ENCODE measurements at places on chromosomes 16 and 17. TPM values are rescaled to one million over a fixed set of nuclear protein-coding genes. Genes with fewer than 3 reads are reported as not detected.

DNA sequence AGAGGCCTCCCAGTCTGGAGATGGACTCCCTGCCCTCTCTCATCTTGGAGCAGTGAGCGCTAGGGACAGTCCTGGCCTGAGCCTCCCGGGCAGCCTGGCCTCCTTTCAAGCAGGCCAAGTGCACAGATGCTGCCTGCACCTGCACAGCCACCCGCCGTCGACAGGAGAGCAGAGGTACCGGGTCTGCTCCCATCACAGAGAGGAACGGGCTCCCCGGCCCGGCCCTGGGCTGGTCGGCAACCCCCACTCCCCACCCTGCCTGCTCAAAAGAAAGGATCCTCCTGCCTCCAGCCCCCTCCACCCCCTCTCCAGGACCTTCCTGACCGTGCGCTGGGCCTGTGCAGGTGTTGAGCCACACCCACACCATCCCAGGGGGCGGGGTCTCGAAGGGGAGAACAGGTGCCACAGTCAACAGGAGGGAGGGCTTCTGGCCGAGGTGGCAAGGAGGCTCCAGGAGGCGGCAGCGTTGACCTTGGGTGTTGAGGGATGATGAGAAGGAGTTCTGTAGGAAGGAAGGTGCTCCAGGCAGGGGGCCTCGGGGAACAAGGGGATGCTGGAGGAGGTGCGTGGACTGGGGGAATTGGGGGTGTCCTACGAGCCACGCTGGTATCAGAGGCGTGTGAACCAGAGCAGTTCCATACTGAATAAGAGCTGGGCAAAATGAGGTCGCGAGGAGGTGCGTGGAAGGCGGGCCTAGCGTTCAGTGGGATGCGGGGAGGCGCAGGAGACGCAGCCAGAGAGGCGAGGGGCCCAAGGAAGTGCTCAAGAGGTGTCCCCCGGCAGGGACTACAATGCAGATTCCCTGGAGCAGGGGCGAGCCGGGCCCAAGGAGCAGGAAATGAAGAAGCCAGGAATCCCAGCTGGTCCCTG is 967 bp upstream of the CDH15 start:
- no peak for DNase-seq

GRCh38 chr16:17691106-17691898 is 220.5 kb upstream of the XYLT1 start:
- no peak for DNase-seq

Gene TBX4
- total RNA-seq, result not detected

GRCh38 chr17:74123350-74123749 is 80.1 kb upstream of the RPL38 start:
- DNase-seq, result no peak

DNA sequence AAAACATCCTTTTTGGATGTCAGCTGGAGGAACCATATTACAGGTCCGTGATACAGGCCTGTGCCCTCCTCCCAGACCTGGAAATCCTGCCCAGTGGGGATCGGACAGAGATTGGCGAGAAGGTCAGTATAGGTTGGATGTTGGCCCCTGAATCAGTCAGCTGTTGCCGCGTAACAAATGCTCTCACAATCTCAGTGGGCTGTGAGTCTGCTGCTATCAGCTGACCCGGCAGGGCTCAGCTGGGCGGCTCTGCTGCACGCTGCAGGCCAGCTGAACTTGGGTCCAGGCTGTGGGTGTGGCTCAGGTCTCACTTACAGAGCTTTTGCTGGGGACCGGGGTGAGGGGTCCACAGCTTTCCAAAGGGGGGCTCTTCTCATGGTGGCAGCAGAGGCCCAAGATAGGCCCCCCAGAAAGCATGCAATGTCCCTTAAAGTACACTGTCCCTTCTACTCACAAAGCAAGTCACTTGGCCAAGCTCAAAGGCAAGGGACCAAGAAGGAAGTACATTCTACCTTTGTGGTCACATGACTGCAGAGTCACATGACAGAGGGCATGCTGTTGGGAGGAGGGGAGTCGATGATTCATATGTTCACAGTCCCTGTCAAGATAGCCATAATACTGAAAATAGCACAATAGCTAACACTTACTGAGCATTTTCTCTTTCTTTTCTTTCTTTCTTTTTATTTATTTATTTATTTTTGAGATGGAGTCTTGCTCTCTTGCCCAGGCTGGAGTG is 134.2 kb downstream of the ABCC1 start:
- DNase-seq, result no peak

DNA sequence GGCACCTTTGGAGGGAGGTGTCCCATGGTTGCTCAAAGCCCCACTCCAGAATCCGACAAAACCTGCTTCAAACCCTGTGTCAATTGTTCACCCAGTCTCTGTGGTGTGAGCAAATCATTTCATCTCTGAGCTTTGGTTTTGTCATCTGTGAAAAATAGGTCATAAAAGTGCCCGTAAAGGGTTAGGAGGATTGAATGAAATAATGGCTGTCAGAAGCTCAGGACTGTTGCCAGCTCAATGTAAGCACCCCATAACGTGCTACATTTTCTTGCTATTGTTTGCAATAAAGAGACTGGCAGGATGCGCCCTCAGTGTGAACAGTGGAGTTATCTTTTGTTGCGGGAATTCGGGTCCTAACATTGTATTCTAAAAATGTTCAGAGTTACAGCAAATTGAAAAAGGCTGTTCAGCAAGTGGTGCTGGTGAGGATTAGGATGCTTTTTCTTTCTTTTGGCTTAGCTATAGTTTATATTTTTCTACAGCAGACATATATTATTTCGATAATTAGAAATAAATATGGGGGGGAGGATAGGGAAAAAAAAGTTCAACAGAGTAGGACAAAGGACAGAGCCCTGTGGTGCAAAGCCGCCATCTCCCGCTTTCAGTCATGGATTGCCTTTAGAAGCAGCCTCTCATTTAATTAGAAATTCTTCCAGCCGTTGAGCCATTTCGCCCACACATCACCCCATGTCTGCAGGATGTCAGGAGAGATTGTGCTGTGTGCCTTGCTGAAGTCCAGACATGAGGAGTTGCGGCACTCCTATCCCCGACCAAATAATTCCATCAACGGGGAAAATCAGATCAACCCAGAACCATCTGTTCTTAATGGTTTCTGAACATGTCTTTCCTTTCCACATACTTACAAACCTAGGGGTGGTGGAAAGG is 20.9 kb upstream of the PYY start:
- no peak for DNase-seq

Gene SLX4
- 7.5 TPM for total RNA-seq

Gene CES4A
- total RNA-seq, result 17.2 TPM

Gene RNF43
- 1.3 TPM for total RNA-seq

GRCh38 chr16:56350491-56351405 is 74.6 kb downstream of the AMFR start:
- no peak for DNase-seq

Gene SLC25A19
- total RNA-seq, result 15.6 TPM

DNA sequence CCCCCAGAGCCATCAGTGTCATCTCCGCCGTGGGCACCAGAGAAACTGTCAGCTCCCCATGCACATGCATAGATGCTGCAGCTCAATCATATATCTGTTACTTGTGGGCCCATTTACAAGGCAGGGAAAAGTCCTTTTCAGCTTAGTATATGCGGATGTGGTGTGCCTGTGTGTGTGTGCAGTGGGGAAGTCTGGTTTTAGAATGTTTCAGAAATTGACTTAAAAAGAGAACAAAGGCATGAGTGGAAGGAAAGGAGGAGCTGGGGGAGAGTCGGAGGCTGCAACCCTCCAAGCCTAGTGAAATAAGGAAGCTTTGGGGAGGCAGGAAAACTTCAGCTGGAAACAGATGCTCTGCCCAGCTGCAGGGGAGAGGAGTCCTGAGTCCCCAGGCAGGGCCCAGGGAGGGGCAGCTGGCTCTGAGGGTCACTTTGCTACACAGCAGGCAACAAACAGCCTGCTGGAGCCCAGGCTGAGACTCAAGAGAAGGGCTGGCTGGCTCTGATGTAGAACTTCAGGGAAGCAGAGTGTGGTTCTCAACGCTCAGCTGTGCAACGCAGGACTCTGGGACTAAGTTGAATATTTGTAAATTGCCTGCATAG is 11.1 kb upstream of the CD300LD start:
- peak; percentile 25 for DNase-seq

All from naive thymus-derived CD4-positive, alpha-beta T cell (primary cell).